CD4-positive, alpha-beta T cell treated with Interferon alpha-2 for 1 hour (primary cell): ENCODE measurements at places on chromosomes 7 and 10.

- no peak for DNase-seq
These were observed 19.3 kb downstream of the UNCX start for GRCh38 chr7:1251796-1252539.

DNA sequence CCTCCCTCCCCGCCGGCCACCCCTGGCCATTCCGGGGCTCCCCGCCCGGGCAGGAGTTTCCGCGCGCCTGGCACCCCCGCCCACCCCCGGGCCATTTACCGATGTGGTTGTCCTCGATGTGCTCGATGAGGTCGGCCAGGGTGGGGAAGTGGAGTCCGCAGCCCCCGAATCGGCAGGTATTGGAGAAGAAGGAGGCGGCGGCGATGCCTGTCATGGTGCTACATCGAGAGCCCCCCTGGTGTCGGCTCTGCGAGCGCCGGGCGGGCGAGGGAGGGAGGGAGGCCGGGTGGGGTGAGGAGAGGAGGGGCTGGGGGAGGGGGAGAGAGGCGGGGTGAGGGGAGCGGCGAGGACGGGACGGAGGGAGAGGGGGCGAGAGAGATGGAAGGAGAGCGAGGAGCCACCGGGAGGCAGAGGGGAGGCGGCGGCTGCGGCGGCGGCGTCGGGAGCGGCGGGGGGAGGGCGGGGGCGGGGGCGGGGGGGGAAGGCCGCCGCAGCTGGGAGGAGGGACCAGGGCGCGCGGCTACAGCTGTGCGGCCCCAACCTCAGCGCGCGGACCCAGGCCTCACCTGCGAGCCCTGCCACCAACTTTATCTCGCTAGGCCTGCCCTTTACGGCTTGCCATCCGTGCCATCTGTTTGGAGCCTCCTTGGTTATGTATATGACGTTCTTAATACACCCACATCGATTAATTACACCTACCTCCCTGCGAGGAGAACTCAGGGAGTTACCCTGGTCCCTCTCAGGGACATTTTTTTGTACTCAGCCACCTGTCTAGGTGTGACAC is at the start of gene JAZF1:
Gene JAZF1 (minus strand): TSS at position 432 of the 784 bp plus-strand sequence.
- peak; percentile 65 for DNase-seq

DNA sequence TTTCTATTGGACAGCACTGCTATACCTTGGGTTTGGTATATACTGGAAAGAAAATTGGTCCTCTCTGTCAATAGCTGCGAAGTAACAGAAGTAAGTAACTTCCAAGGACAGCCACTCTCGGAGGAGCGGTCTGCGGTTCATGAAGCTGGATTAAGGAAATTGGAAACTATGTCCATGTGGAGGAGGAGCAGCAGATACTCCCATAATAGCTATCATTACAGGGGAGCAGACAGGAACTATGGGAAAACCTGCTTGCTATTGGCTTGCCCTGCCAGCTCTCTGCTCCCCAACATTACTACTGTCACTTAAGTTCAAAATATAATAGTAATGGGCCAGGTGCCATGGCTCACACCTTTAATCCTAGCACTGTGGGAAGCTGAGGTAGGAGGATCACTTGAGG is 83.9 kb upstream of the TRIL start:
- DNase-seq = no peak

- DNase-seq = no peak
These were observed 279.7 kb downstream of the ADRA2A start for GRCh38 chr10:111356571-111356970.

GRCh38 chr7:15889507-15889906 is 203.0 kb upstream of the MEOX2 start:
- DNase-seq = no peak
